ENCODE measurements at places on chromosomes 7 and 10.

DNA sequence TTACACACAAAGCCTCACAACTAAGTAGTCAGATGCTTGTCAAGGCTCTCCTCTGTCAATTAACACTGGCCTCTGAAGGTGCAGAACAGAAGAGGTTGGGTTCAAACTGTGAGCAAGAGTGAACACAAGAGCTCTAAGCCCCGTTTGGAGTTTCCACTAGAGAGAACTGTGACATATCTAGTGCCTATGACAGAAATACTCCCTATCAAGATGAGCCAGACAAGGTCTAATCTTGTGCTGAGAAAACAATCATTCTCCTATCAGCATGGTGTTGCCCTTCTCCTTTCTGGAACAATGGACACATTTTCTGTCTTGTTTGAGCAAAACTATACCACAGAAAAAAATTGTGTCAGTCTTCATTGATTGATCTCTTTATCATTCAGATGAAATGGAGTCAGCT lies 62.4 kb upstream of the CCDC71L start:
- DNase-seq = no peak

DNA sequence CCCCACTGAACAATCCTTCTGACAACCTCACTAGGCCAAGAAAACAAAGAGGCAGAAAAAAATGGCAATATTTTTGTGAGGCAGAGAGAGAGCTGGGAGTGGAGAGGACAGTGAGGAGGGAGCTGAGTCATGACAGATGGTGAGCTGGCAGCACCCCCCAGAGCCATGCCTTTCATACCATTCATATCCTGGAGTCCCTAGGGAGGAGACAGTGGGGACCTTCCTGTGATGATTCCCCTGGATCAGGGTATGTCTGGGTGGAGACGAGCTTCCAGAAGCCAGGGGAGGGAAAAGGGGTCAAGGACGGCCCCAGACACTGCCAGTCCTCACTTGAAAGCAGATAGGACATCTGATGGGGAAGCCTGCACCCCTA lies 160.5 kb downstream of the ADAM12 start:
- DNase-seq = no peak

DNA sequence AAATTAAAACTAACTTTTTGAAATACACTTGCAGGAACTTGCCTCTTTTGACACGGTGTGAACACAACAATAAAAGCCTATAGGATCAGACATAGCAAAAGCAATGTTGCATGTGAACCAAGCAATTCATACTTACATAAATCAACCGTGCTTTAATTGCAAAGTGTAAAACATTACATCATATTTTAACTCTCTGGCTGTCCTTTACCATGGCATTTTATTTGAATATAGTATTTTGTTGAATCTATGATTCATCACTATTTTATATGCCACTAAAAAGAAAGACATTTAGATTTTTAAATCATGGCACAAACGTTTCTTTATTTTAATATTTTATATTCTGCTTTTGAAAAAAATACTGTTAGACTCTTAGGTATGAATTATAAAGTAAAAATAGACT lies 757.0 kb upstream of the KCND2 start:
- no peak for DNase-seq

- no peak for DNase-seq
These were observed 3.6 kb upstream of the ITGB8 start for GRCh38 chr7:20327055-20327454.

- DNase-seq = no peak
These were observed 91.6 kb downstream of the RAB11FIP2 start for GRCh38 chr10:117955176-117955575.

GRCh38 chr7:31939076-31939475 lies 131.1 kb downstream of the PDE1C start:
- DNase-seq = no peak

GRCh38 chr10:3729397-3729976 lies 55.5 kb downstream of the KLF6 start:
- no peak for DNase-seq

DNA sequence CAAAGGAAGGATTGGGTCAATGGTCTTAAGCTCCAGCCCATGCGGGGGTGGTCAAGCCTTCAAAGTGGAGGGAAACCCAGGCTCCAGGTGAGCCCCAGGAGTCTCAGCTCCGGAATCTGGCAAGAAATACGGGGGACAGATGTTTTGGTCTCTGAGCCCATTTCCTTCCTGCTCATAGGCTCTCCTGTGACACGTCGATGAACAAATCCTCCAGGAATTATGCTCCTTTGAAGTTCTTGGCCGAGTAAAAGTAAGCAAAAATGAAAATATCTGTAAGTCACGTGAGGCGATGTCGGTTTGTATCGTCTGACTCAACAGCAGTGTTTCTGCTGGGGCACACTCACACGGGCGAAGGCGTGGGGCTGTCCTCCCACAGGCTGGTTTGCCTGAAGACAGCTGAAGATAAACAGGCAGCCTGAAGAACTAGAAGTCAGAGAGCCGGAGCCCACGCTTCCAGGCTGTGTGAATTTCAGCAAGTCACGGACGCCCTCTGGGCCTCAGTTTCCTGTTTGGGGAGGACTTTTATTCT lies 52.6 kb upstream of the SMNDC1 start:
- DNase-seq = no peak

- no peak for DNase-seq
These were observed 311.3 kb upstream of the ZMIZ1 start for GRCh38 chr10:78757344-78757925.

DNA sequence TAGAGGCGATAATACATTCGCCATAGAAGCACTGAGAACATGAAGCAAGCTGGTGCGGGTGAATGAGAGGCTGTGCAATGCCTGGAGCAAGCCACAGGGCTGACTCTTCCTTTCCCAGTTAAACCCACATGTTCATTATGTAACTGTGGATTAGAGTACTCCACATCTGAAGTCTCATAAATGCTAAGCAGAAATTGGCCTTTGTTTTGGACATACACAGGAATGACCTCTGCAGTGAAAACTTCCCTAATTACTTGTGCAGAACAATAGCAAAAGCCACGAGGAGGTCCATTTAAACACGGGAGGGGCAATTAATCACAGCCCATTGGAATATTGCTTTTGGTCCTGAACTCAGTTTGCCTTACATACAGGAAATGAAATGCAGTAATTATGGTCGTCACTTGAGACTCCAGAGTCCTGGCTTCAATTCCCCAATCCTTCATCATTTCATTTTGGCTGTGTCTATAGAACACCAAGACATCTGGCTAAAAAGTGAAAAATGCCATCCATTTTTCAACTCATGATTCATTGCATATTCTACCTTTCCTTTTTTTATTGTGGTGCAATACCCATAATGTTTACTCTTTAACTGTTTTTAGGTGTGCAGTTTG lies 78.7 kb upstream of the CXCL12 start:
- no peak for DNase-seq

- peak; percentile 82 for DNase-seq
These were observed 42.7 kb downstream of the CAMK2B start for GRCh38 chr7:44282601-44283171.

DNA sequence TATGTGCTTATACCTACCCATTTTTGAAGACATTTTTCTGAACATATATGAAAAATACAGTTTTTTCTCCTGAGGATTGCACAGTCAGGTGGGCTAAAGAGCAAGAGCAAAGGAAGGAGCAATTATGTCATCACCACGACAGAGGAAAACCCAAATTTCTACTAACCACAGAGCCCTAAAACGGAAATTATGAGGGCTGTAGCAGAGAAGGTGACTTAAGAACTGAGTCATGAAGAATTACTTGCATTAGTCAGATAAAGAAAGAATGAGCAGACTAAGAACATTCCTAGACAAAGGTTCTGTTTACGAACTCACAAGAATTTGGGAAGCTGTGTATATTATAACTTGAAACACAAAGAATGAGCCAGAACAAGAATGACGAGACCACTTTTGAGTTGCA lies 974.4 kb downstream of the NXPH1 start:
- DNase-seq = no peak

- DNase-seq = no peak
These were observed 20.4 kb downstream of the IGF2BP3 start for GRCh38 chr7:23449941-23450340.

DNA sequence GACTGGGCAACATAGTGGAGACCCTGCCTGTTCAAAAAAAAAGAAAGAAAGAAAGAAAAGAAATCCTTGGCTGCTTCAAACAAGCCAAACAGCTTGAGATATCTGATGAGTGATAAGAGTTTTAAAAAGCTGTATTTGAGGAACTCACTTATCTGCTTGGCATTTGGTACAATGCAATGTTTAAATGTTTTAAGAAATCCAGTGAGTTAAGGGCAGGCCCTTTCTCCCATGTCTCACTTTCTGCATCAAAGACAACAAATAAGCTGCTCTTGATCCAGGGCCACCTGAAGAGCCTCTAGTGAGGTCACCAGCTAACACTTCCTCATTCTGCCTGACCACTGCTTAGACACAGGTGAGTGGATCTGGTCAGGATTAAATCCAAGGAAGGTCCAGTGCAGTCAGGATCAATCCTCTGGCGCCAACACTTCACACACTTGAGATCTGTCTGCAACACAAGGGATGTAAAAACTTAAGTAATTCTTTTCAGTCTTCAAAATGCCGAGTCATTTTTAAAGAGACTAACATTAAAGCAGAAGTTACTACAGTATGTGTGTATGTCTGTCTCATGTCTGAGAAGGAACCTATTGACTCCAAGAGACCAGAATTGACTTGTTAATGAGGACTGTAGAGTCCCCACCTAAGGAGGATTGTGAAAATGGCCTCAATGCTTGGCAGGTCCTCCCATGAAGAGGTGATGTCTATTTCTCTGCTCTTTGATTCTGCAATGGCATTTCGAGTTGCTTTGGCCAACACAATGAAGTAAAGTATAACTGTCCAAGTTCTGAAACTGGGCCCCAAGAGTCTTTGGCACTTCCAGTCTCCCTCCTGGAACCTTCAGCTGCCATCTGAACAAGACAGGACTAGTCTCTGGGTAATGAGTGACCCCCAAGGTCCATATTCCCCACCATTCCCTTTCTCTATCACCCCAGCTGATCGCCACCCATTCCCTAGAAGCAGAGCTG lies 43.1 kb downstream of the CREB3L2 start:
- no peak for DNase-seq

DNA sequence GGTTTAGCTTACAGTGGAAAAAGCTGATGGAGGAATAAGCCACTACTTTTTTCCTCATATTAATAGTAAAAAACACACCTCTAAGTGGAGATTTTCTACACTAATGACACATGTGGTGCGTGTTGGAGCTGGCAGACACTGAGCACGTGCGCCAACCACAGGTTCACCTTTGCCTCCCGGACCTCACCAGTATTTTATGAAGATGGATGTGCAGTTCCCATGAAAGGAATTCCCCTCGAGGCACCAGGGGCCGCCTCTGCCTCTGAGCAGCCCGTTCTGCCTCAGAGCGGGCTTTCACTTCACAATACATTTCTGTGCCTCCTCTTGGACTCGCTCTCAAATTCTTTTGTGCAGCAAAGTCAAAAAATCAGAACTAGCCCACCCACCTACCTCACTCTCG lies 477.5 kb upstream of the ADARB2 start:
- DNase-seq = no peak

GRCh38 chr7:105319578-105319977 lies 69.1 kb downstream of the SRPK2 start:
- DNase-seq = no peak

DNA sequence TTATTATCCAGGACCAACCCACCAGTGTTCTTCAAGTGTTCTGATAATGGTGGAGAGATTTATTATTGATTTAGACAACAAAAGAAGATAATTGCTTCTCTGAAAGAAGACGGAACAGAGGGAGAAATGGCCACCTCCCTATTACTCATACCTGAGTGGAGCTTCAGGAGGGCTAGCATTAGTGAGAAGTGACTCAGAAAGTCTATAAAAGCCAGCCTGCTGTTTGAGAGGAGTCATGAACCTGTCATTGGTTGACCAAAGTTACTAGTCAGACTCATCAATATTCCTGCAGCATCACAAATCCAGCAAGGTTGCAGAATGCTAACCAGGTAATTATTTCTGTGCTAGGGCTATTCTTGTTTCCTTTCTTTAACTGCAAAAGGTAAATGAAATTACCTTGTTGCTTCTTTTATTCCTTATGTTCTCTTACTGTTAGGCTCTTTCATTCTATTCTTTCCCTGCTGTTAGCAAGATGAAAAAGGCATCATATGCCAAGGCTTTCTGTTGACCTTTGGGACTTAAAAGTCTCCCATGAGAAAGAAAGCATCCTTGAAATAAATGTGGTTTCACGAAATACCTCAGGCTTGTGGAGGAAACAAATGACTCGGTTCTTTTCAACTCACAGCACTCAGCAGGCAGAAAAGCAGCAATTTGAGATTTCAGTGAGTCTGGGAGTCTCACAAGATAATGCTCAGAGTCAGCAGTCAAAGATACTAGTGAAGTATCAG lies 256.4 kb upstream of the PHYHIPL start:
- DNase-seq = no peak

DNA sequence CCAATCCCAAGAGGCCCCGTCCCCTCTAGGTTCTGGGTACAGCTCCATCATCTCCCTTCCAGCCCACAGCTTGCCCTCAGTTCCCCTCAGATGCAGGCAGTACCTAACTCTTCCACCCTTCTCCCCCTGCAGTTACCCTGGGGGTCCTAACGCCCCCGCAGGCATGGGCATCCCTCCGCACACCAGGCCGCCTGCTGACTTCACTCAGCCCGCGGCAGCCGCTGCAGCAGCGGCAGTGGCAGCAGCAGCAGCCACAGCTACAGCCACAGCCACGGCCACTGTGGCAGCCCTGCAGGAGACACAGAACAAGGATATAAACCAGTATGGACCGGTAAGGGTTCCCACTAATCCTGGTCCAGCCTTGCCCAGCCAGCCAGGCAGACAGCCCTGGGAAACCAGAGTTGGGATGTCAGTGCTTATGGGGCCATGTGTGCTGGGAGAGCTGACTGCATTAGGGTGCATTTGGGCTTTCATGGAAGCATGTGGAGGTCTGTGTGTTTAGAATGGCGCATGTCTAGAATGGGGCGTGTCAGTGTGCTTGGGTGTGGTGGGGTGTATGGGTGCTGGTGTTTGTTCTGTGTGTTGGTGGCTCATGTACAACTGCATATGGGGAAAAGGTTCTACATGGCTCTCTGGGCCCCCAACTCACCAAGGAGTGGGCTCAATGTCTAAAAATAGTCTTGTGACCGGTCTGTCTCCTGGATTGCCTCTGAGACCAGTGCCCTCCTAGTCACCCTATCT lies 55.1 kb upstream of the PPIF start:
- no peak for DNase-seq

- no peak for DNase-seq
These were observed 212.6 kb upstream of the SP4 start for GRCh38 chr7:21215307-21215706.

DNA sequence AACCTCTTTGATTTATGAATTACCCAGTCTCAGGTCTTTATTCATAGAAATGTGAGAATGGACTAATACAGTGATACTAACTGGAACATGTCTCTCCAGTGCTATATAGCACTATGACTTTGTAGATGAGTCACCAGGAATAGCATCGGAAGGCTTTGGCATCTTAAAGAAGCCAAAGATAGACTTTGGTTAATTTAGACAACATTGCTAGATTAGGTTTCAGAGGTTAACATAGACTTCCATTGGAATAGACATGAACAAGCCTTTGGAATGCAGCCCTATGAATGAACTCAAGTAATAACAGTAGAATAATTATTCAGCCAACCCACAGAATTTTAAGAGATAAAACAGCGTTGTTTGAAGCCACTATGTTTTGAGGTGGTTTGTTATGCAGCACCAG lies 169.2 kb downstream of the HGF start:
- DNase-seq = no peak

All from mesenteric fat pad (tissue), 1 donor.